Esophagus squamous epithelium (tissue), 5 donors: ENCODE measurements at places on chromosomes 12 and 14. TPM values are rescaled to one million over a fixed set of nuclear protein-coding genes. Genes with fewer than 3 reads are reported as not detected.

Gene DBX2
- total RNA-seq: not detected

Gene FGF6
- total RNA-seq: not detected

GRCh38 chr14:29937116-29937515, 9.5 kb upstream of the PRKD1 start:
- no peak for DNase-seq

DNA sequence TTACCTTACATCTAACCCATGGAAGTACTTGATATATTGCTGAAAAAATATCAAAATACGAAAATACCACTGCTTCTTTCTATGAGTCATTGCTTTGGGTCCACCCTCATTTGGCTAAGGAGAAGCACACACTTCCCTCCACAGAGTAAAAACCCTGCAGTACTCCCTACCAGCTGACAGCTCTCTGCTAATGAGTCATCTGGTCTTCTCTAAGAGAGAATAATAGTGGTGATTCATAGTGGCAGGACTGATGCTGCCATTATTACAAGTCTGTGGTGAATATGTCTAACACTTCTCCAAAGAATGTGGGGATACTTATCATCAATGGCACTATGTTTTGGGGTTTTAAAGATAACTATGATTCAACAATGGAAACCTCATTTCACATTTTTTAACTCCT, 90.7 kb downstream of the PPFIA2 start:
- DNase-seq: no peak

DNA sequence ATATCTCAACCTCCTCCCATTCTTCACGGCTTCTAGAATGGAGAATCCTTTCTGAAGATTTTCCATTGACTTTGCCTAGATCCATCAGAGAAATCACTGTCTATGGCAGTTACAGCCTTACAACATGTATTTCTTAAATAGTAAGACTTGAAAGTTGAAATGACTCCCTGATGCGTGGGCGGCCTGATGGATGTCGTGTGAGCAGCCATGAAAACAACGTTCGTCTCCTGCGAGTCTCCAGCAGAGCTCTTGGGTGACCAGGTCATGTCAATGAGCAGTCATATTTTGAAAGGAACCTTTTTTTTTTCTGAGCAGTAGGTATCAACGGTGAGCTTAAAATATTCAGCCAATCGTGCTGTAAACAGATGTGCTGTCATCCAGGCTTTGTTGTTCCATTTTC, 139.9 kb upstream of the C14orf180 start:
- DNase-seq: no peak

Gene CLEC2D
- total RNA-seq: 1.6 TPM

Gene SEL1L
- total RNA-seq: 32.4 TPM

- no peak for DNase-seq
Measured at GRCh38 chr12:122830517-122831214, 4.6 kb upstream of the HIP1R start.

Gene DGLUCY
- total RNA-seq: 51.3 TPM

DNA sequence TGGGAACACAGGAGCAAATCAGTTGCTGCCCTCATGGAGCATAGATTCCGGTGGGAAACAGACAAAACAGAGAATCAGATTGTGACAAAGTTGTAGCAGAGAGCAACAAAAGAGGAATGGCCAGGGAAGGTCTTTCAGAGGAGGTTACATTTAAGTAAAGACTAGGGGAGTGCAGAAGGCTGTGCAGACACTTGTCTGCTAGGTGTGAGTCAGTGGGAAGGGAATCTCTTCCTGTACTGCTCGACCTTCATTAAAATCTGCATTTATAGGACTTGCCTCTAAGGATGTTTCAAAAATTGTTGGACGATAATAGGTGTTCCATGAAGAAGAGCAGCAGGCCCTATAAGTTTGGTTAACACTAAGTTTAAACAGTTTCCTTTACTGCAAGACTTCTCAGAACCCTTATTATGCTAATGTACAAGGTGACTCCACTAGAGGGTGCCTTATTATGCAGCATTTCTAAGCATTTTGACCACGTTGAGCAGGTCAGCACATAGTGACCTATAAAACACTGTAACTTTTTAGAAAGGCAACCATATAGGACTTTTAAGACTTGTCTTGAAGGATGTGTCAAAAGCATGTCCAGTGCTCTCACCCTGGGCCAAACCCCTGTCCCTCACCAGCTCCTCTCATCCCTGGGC, 91.8 kb upstream of the RIC8B start:
- no peak for DNase-seq

Gene NINJ2
- total RNA-seq: 14.9 TPM

GRCh38 chr12:65696227-65696626, 128.1 kb upstream of the HMGA2 start:
- no peak for DNase-seq

DNA sequence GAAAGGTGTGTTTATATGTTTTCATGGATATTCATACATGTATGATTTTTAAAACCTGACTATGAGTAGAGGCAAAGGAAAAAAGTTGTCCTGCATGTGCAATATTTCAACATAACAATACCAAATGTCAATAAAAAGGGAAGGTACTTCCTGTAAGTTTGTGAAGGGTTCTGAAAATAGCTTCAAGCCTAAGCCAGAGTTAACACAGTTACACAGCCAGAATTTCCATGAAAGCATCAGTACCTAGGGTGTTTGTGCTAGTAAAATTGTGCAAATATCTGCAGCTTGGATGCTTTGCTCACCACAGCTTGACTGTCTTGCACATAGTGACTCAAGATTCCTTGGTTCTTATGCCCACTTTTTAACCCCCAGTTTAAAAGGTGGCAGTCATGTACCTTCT, 193.1 kb upstream of the FAR2 start:
- no peak for DNase-seq

DNA sequence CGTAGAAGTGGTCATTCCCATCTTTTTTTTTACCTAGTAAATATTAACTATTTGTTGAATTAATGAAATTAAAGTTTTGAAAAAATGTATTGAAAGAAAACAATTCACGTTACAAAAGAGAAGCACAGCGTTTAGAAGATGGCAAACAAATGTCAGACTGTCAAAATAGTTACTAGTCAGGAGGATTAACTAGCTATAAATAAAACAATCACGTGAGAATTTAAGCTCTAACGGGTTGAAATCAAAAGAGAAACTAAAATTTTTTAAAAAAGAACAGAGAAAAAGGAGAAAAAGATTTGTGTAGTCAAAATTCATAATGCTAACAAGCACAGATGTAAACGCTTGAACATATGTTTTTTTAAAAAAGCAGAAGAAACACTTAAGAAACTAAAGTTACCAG, 26.4 kb downstream of the DDHD1 start:
- no peak for DNase-seq

Gene C12orf56
- total RNA-seq: 1.00 TPM

Gene AMIGO2
- 4.0 TPM for total RNA-seq

DNA sequence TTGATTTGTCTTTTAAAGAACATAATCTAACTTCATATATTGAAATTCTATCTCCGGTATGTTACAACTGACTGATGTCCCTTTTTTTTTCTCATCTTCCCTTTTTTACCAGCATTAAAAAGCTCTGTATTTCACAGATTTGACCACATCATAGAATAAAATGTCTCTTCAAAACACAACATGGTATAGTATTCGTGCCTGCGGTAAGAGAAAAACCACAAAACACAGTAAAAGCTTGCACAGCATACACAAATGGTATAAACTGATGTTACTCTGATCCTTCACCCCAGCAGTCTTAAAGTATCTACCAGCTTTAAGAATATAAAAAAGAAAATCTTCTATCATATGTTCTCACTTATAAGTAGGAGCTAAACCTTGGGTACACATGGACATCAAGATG, 83.4 kb downstream of the HECTD1 start:
- no peak for DNase-seq

DNA sequence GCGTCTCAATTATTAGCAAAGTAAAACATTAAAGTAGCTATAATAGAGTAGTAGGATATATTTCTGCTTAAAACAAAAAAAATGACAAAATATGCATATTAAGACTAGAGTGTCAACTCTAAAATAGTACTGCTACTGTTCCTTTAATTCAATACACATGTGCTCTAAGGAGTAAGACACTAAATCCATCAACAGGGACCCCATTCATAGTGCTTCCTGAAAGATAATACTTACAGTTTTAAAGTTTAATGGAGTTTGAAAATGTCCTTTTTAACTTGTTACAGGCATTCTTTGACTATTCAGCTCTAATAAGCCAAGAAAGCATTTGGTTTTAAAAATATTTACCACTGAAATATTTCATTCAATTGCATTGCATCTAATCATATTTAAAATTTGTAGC, 145.2 kb downstream of the ADAMTS20 start:
- no peak for DNase-seq
